ENCODE measurements at places on chromosomes 13 and 19.
A peak's percentile ranks its signal among the peaks of the same experiment; 100 is the strongest.

DNA sequence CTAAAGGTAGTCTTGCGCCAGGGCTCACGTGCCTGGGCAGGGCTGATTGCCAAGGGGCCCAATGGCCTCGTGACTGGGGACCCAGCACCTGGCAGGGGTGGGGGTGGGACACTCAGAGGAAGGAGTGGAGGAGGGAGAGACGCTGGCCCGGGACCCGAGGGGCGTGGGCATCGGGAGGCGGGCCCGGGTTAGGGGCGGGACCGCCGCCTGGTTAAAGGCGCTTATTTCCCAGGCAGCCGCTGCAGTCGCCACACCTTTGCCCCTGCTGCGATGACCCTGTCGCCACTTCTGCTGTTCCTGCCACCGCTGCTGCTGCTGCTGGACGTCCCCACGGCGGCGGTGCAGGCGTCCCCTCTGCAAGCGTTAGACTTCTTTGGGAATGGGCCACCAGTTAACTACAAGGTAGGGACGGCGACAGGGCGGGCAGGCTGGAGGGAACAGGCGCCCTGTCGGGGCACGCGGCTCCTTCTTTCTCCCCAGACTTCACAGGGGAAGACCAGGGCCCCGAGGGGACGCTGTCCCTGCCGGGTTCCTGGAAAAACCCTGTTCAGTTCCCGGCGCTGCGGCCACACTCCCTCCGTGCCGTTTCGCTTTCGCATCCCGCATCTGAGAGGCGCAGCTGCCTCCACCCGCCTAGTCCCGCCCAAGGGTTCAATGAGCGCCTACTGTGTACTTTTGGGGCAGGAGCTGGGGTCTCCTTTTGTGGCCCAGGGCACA lies at the start of gene IFI30:
IFI30 (plus strand) TSS at position 242 of the 717 bp plus-strand sequence; CDS start at position 271, 29 bp downstream.
- DNase-seq: peak; percentile 54

- peak; percentile 15 for DNase-seq
Observed at GRCh38 chr13:40137400-40137799, 481.9 kb downstream of the COG6 start.

- no peak for DNase-seq
Observed at GRCh38 chr13:30608364-30608763, 9.4 kb upstream of the USPL1 start.

GRCh38 chr13:95485518-95486144 lies 66.9 kb upstream of the CLDN10 start:
- no peak for DNase-seq

DNA sequence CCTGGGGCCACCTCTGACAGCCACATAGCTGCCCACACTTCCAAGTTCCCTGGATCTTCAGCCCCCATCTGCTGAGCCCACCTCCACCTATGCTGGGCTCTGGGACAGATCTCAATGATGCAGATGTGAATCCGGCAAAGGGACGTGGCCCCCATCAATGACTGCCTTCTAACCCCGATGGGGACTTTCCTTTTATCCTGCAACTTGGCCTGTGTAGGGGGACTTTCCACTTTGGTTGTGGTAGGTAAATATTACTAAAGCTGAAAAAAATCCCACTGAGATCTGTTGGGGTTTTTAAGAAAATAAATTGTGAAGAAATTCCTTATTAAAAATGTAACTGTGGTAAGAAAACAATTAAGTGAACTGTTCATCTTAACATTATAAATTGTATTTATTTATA lies 20.8 kb upstream of the ASPDH start:
- DNase-seq: no peak

DNA sequence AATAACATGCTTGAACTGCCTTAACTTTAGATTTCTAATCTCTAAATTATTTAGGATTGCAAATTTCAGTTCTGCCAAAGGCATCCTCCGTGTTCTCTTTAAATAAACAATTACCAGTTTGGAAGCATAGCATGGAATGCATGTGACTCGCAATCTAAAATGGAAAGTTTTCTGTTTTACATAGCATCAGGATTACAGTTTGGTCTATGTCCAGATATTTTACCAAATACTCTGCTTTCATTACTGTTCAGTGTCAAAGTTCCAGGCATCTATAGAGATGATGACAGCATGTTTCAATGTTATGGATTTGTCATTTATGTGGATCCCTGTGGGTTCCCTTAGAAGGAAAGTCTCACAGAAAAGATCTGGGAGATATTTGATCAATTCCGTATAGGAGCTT lies 16.8 kb downstream of the FLT1 start:
- no peak for DNase-seq

DNA sequence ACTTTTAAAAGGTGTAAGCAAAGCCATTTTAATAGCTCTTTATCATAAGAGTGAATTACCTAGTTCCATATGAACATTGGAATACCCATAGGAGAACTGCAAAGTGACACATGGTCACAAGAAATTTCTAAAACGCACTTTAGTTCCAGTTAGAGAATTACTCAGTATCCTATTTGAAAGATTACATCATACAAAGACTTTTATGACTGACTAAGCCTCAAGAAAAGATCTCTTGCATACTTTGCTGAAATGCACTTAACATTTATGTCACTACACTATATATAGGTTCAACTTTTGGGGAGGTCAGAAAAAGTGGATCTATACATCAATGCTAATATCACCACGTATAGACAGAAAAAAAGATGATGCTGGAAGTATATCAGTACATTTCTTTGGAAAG lies 7.1 kb downstream of the PCDH9 start:
- DNase-seq: no peak

DNA sequence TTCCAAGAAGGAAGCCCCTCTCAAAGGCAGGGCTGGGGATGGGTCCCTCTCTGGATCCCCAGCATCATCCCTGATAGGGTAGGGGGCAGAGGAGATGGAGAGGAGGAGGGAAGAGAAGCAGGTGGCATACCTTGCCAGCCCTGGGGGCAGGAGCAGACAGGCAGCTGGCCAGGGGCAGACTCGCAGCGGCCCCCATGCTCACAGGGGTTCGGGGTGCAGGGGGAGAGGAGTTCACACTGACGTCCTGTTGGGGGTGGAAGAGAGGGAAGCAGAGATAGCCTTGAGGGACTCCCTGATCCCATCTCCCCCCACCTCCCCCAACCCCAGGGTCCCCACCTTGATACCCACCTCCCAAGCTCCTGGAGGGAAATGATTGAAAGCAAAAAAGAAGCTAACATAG lies 16.0 kb downstream of the NOTCH3 start:
- DNase-seq: no peak

GRCh38 chr19:13957051-13957450 lies 4.7 kb downstream of the DCAF15 start:
- DNase-seq: no peak

DNA sequence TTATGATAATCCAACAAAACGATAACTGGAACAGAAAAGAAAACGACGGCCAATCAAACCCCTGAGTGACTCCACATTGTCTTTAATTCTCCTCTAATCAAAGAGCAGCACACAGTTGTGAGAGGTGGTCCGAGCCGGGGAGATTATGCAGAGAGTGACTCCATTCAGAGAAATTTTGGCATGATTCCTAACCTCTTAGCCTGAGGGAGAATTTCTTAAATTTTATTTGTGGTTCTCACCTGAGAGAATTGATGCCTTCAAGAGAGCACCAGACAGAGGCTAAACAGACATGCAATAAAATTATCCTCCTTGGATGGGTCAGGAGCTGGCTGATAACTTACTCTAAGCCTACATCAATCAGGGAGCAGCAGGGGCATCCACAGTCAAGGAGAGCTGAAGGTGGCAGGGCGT lies 310.0 kb upstream of the KLF12 start:
- no peak for DNase-seq

Measured in stimulated activated CD4-positive, alpha-beta T cell treated with anti-CD3 and anti-CD28 coated beads, Interleukin-1b, Interleukin-23, amount 100 ng/mL, for 48 hours (primary cell).